ENCODE measurements at places on chromosomes 16 and 17.

GRCh38 chr17:38498353-38498752 lies 70.1 kb downstream of the ARHGAP23 start:
- DNase-seq = no peak

GRCh38 chr17:41653892-41654677 lies 29.7 kb upstream of the KRT17 start:
- DNase-seq = no peak

DNA sequence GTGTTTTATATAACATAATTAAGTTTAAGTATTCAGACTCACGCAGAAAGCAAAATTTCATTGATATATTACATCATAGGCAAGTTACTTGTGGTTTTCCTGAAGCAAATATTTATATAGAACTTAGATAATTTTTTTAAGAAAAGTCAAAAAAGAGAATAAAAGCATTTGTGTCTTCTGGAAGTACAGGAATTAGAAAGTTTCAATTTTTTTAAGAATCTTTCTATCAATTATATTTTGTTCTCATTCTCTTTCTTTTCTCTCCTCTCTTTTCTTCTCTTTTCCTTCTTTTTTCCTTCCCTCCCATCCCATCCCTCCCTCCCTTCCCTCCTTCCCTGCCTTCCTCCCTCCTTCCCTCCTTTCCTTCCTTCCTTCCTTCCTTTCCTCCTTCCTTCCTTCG lies 120.7 kb upstream of the CDH8 start:
- DNase-seq = no peak

- DNase-seq = no peak
Observed at GRCh38 chr17:48122665-48123045, 15.1 kb downstream of the SNX11 start.

DNA sequence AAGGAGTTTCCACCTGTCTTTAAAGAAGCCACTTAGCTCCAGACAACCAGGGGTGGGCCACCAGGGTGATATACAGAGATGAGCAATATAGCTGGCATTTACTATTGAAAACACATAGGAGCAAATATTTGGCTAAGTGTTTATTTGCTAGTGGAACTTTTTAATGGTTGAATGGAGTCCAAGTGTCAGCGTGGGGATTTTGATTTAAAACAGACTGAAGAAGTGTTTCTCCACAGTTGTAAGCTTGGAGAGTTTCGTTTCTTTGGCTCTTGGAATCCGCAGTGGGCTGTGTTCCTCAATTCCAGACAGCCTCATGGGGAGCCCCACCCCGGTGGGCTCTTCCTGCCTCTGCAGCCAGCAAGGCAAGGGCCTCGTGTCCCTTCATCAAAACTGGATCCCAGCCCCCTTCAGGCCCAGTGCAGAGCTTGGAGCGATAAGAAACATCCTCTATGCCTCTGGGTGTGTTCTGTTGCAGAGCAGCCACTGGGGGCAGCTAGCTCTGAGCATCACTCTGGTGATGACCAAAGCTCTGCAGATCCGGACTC lies 36.1 kb downstream of the NOG start:
- no peak for DNase-seq

DNA sequence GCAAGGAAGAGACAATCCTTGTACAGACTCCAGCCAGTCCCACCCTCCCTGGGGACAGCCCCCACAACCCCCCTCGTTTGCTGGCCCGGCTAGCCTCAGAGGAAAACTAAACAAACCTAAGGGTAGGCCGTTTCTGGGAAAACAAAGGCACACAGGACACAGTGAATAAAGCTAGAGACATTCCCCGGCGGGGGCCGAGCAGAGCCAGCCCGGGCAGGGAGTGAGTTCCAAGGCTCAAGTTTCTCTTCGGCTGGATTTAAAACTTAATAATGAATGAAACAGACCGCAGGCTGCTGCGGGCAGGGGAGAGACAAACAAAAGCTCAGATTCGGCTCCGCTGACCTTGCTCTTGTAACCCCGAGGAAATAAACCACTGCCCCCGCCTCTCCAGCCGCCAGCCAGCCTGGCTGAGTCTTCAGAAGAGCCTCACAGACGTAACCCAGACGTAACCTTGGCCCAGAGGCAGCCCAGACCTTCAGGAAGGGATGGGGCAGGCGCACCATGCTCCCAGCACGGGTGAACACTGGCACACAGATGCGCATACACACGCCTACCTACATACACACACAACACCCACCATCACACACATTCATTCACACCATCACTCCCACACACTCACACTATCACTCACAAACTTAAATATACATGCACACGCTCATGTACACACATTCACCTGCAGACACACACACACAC lies 216.0 kb downstream of the ZNF423 start:
- DNase-seq = no peak

DNA sequence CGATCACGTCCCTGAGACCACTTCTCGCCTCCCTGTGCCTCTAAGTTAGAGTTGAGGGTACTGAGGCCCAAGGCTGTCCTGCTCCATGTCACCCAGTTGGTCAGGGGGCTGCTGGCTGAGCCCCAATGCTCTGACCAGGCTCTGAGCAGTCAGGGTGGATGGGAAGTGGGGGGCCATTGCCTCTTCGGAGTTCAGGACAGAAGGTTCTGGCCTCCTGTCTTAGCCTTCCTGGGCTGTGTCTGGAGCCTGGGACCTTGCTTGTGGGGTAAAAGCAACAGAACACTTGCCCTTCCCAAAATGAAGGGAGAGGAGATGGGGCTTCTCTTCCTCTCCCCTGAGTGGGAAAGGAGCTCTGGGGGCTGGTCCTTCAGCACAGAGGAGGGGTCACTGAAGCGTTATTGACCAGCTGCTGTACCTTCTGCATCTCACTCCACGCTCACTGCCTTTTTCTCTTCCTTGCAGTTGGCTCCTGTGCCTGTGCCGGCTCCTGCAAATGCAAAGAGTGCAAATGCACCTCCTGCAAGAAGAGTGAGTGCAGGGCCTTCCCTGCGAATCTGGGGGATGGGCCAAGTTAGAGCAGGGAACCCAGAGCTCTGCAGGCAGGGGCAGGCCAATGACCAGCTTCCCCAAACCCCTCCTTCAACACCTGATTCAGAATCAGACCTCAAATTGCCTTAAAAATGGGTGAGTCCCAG lies 580 bp downstream of the MT1X start:
- DNase-seq = no peak

GRCh38 chr17:60315650-60316049 lies 76.3 kb downstream of the USP32 start:
- DNase-seq = no peak

DNA sequence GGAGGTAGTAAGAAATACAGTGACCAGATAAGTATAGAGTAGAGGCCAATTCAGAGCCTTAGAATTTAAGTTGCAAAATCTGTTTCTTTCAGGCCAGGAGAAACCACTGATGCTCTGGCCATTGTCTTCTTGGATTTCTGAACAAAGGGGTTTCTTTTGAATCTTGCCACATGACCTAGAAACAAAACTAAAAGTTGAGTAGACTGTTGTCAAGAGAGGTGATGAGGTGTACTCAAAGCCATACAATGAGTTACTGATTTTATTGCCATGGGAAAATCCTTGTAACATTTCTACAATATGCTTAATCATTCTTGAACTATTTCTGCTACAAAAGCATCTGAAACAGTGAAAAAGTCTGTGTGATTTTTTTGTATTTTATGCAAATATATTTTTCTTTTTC lies 881.3 kb downstream of the CDH11 start:
- no peak for DNase-seq

DNA sequence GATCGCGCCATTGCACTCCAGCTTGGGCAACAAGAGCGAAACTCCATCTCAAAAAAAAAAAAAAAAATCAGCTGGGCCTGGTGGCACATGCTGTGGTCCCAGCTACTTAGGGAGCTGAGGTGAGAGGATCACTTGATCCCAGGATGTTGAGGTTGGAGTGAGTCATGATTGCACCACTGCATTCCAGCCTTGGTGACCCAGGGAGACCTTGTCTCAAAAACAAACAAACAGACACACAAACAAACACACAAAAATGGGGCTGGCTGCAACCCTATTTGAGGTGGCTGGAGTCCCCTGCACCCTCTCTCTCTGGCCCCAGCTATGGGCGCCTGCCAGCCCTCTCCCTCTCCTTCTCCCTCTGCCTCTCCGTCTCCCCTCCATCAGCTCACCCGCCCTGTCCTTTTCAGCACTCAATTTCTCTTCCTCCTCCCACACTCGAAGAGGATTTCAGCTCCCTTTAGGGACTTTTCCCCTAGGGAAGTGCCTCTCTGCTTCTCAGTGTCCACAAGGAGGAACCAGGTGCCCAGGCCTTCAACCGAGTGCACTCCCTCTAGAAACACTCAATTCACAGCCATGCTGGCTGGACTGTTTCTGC lies 17.5 kb upstream of the TFAP4 start:
- DNase-seq = no peak

GRCh38 chr17:17576772-17577234 lies 14.7 kb downstream of the PEMT start:
- DNase-seq = no peak

DNA sequence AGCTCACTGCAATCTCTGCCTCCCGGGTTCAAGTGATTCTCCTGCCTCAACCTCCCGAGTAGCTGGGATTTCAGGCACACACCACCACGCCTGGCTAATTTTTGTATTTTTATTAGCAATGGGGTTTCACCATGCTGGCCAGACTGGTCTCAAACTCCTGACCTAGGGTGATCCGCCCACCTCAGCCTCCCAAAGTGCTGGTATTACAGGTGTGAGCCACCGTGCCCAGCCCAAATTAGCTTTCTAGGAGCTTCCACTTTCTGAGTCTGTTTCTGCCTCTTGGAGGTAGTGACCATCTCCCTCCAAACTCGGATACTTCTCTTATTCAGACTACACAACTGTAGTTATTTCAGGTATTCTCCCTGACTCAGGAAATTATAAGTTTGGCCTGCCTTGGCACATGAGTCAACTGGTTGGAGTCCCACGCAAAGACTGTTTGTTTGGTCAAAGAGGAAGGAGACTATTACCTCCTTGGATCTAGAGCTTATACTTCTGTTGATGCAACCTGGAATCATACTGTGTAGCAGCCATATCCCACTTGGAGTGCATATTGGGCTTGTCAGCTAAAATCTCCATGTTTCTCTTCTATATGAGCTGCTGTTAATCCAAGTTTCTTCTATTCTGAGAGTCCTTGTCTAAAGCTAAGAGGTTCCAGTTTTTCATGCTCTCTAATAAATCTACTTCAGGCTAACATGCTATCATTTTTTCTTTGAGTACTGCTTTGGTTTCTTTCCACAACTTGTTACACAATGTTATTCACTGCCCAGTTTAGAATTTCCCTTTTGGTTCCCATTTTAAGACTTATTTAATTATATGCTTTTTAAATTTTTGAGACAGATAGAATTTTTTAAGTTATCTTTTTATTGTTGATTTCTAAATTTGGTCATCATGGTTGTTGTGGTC lies 7.5 kb downstream of the IL4R start:
- no peak for DNase-seq

DNA sequence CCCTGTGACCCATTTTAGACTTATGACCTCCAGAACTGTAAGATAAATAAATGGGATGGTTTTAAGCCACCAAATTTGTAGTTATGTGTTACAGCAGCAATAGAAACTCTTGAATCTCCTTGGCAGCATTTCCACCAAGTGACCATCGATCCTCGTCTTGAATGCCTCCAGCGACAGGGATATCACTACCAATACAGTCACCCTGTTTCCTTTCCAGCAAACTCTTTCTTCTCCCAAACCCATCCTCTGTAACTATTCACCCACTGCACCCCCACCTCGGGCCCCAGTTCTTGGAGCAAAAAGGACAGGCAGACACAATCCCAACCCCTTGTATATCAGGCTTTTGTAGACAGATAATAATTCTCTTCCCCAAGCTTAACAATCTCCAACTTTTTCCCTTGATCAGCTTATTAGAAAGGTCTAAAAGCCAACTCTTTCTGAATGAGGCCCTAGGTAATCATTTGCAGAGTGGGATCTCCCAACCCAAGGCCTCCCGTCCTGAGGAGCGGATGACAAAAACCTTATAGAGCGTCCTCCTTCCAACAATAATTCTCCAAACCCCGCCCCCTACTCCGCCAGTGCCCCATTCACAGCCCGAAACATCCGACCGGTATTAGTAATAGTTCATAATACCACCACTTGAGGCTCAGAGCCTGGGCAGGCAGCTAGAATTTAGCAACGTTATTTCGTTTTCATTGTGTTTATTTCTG lies 14.7 kb upstream of the PLLP start:
- DNase-seq = peak; percentile 16

GRCh38 chr17:76847031-76847430 lies 21.2 kb upstream of the MGAT5B start:
- no peak for DNase-seq

- no peak for DNase-seq
Observed at GRCh38 chr17:77635176-77635575, 323.3 kb upstream of the TNRC6C start.

DNA sequence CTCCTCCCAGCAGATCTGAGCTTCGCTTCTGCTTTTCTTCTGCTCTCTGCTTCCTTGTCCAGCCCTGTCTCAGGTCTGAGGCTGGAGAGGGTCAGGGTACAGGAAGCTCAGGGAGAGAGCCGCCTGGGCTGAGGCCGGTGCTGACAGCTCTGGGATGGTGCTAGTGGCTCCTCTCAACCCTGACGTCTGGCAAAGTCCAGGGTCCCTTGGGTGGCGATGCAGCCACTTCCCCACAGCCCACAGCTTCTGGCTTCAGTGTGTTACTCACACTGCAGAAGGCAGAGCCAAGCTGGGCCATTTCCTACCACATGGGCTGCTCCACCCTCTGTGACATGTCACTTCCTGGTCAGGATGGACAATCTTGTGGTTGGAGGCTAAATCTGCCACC lies at the start of gene CD300C:
Gene CD300C (minus strand): TSS at position 273 of the 388 bp plus-strand sequence. CDS start 333 bp downstream, outside the sequence.
- DNase-seq = no peak

DNA sequence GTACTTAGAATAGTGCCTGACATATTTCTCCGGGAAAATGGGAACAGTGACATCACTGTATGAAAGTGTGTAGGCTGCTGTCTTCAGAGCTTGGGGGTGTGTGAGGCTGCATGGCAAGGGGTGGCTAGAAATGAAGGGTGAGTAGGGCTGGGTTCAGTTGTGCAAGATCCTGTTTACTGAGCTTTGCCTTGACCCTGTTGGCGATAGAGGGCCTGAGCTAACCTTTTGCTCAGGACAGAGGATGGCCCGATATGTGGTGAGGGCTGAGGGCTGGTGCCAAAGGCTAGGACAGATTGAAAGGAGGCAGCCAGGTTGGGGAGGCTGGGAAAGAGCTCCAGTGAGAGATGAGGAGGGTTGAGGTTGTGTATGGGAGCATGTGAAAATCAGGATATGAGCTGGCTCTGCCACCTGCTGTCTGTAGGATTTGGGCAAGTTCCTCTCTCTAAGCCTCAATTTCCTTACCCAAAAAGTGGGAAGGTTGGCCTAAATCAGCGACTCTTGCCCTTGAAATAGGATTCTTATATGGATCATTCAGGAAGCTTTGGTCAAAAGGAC lies 6.0 kb upstream of the CCL1 start:
- DNase-seq = no peak

GRCh38 chr17:81666092-81666341 lies 388 bp downstream of the OXLD1 start:
- DNase-seq = no peak

- no peak for DNase-seq
Observed at GRCh38 chr17:56690441-56691291, 97.2 kb downstream of the NOG start.

GRCh38 chr17:54426296-54426886 lies 474.3 kb upstream of the TOM1L1 start:
- no peak for DNase-seq

- DNase-seq = no peak
Observed at GRCh38 chr17:7114875-7115614, 423 bp upstream of the ASGR2 start.

- DNase-seq = peak; percentile 60
Observed at GRCh38 chr17:44219108-44219615, 313 bp downstream of the UBTF start.
